ENCODE measurements at places on chromosomes 3 and 15. TPM values are rescaled to one million over a fixed set of nuclear protein-coding genes. Genes with fewer than 3 reads are reported as not detected.

GRCh38 chr15:73231661-73232419 lies 136.9 kb downstream of the HCN4 start:
- peak overlapping the region; percentile 46 for H3K27ac ChIP-seq
- H3K4me1 ChIP-seq: peaks cover 26% of the 10 kb centered on the region
- no peaks in the 10 kb centered on the region for H3K27me3 ChIP-seq
- no peak overlapping the region for H3K4me3 ChIP-seq

DNA sequence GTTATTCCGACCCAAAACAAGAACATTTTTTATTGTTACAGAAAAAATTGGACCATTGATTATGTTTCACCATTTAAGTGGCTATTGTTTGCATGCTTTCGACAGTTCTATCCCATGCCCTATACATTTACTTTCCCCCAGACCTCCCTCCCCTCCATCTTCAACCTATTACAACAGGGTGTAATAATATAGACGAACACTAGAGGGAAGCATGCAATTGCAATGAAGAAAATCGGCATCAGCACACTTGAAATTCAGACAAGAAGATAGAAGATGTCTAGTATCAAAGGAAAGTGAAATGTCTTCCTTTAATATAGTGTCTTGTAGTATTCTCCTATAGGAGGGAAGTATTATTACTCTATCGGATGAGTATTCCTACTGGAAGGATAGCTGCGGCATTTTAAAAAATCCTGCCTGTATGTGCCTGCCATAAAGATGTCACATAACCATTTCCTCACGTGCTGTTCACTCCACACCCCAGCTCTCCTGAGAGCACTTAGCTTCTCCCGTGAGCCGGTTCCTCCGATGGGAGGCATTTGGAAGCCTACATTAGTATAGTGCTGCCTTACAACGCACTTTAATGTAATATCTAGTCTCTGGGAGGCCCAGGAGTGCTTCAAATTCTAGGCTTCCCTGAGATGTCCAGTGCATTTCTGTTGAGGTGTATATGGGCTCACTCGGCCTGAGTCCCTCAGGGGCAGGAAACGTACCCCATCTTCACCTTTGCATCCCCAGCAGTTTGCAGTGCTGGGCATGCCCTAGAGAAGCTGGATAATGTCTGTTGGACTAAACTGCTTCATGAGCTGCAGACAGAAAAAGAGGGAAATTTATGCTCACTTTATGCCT lies 17.8 kb upstream of the ERICH6 start:
- H3K4me1 ChIP-seq: no peaks in the 10 kb centered on the region
- no peaks in the 10 kb centered on the region for H3K27me3 ChIP-seq
- no peak for DNase-seq

DNA sequence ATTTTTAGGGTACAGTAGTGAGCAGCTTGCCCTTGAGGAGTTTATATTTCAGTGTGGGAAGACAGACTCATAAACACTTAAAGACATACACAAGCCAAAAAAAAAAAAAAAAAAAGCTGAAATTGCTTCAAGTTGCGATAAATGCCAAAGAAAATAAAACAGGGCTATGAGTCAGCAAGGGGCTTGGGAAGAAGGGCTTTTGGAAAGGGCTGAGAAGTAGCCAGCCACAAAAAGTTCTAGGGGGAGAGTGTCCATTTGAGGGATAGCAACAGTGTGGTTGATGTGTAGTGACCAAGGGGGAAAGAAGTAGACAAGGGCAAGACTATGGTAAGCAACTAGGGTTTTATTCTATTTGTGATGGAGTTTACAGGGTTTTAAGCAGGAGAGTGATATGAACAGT lies 185.5 kb downstream of the ADAMTS9 start:
- peaks cover 11% of the 10 kb centered on the region for H3K27me3 ChIP-seq
- no peaks in the 10 kb centered on the region for H3K36me3 ChIP-seq
- no peak overlapping the region for H3K27ac ChIP-seq
- DNase-seq: no peak
- peaks cover 18% of the 10 kb centered on the region for H3K4me1 ChIP-seq
- H3K4me3 ChIP-seq: no peak overlapping the region

GRCh38 chr15:82103468-82103867 lies 57.6 kb upstream of the MEX3B start:
- H3K27me3 ChIP-seq: peaks cover 5% of the 10 kb centered on the region
- H3K4me1 ChIP-seq: peaks cover 28% of the 10 kb centered on the region
- no peaks in the 10 kb centered on the region for H3K36me3 ChIP-seq
- H3K27ac ChIP-seq: no peak overlapping the region

GRCh38 chr3:1135194-1135593 lies 42.4 kb downstream of the CNTN6 start:
- H3K4me3 ChIP-seq: no peak overlapping the region
- peaks cover 70% of the 10 kb centered on the region for H3K36me3 ChIP-seq

DNA sequence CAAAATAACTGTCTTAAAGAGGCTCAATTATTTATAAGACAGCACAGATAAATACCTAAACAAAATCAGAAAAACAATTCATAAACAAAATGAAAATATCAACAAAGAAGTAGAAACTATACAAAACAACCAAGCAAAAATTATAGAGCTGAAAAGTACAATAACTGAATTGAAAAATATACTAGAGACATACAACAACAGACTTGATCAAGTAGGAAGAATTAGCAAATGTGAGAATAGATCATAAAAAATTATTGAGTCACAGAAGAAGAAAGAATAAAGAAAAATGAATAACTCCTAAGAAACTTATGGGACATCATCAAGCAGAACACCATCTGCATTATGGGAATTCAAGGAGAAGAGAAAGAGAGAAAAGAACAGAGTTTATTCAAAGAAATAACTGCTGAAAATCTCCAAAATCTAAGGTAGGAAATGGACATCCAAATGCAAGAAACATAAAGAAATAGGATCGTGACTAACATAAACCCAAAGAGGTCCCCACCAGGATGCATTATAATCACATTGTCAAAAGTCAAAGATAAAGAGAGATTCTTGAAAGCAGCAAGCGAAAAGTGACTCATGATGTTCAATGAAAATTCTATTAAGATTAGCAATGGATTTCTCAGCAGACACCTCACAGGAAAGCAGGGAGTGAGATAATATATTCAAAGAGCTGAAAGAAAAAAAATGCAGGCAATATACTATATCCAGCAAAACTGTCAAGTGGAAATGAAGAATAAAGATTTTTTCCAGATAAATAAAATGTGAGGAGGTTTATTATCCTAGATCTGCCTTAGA lies 85.9 kb downstream of the DCLK3 start:
- no peak overlapping the region for H3K4me3 ChIP-seq
- peaks cover 8% of the 10 kb centered on the region for H3K4me1 ChIP-seq
- no peak for DNase-seq
- H3K27ac ChIP-seq: no peak overlapping the region
- H3K27me3 ChIP-seq: no peaks in the 10 kb centered on the region

- H3K4me3 ChIP-seq: no peak overlapping the region
- no peaks in the 10 kb centered on the region for H3K27me3 ChIP-seq
- H3K4me1 ChIP-seq: peaks cover 10% of the 10 kb centered on the region
- H3K36me3 ChIP-seq: no peaks in the 10 kb centered on the region
These were observed 209.8 kb upstream of the RBMS3 start for GRCh38 chr3:29070959-29071634.

GRCh38 chr3:43170553-43170952 lies 64.7 kb upstream of the POMGNT2 start:
- peaks cover 4% of the 10 kb centered on the region for H3K27me3 ChIP-seq
- peaks cover 21% of the 10 kb centered on the region for H3K36me3 ChIP-seq
- no peak overlapping the region for H3K27ac ChIP-seq
- peaks cover 10% of the 10 kb centered on the region for H3K4me1 ChIP-seq
- no peak for DNase-seq
- no peak overlapping the region for H3K4me3 ChIP-seq

GRCh38 chr3:52537165-52537620 lies 788 bp downstream of the UQCC5 start:
- H3K36me3 ChIP-seq: peaks cover 19% of the 10 kb centered on the region
- peaks cover 48% of the 10 kb centered on the region for H3K4me1 ChIP-seq
- no peak for DNase-seq
- peak overlapping the region; percentile 98 for H3K4me3 ChIP-seq
- H3K27me3 ChIP-seq: no peaks in the 10 kb centered on the region

GRCh38 chr15:29308299-29308698 lies 38.7 kb upstream of the NSMCE3 start:
- no peak for DNase-seq
- no peak overlapping the region for H3K4me3 ChIP-seq
- H3K27me3 ChIP-seq: no peaks in the 10 kb centered on the region
- H3K4me1 ChIP-seq: no peaks in the 10 kb centered on the region
- H3K36me3 ChIP-seq: no peaks in the 10 kb centered on the region

DNA sequence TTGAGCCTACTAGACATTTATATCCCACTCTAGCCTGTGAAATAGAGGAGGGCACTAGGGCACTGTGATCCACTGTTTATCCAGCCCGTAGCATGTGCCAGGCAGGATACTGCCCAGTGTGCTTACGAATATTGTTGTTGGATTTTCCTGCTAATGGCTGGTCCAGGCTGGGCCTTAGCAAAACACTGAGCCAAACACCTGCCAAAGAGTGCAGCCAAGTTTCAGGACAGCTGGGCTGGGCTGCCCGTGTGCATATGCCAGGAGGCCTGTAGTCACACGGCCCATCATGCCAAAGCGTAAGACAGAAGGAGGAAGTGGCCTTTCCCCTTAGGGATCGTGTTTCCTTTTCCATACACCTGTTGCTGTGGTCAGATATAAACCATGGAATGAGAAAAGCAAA lies 54.5 kb upstream of the ABHD10 start:
- no peak overlapping the region for H3K27ac ChIP-seq
- peaks cover 17% of the 10 kb centered on the region for H3K27me3 ChIP-seq
- H3K4me3 ChIP-seq: no peak overlapping the region
- H3K36me3 ChIP-seq: peaks cover 35% of the 10 kb centered on the region
- no peak for DNase-seq

DNA sequence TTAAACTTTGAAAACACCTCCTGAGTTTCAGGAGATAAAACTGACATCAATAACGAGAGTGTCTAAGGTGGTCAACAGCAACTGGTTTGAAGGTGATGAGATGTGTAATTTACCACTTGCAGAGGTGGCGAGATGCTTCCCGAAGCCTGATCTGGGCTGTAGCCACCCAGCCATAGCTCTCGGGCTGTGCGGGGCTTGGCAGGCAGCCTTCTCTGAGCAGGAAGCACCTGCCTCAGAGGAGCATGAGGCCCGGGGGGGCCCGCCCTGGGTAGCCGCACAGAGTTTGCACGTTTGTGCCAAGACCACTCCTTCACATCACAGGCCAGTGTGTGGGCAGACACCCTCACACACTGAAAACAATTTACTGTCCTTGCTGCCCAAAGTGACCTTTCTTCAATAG lies 220.3 kb downstream of the CACNA2D3 start:
- H3K27me3 ChIP-seq: no peaks in the 10 kb centered on the region
- no peak overlapping the region for H3K4me3 ChIP-seq
- no peak for DNase-seq
- H3K36me3 ChIP-seq: no peaks in the 10 kb centered on the region
- H3K27ac ChIP-seq: no peak overlapping the region

DNA sequence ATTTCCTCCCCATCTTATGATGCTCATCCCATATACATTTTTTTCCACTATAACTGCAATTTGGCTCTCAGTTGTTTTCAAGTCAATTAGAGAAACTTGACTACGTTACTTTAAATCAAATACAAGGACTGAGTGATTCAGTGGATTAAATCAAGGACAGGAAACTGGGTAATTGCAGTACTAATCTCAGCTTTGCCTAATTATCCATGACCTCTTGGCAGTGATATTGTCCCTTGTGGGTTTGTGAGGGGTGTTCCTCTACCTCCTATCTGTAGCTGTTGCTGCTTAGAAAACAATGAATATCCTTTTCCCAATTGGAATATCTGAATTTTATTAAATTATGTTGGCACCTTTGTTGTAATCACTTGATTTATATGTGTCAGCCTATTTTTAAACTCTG lies 79.4 kb downstream of the ZPLD1 start:
- H3K27me3 ChIP-seq: no peaks in the 10 kb centered on the region
- H3K4me3 ChIP-seq: no peak overlapping the region
- H3K4me1 ChIP-seq: peaks cover 8% of the 10 kb centered on the region
- DNase-seq: no peak
- no peaks in the 10 kb centered on the region for H3K36me3 ChIP-seq

DNA sequence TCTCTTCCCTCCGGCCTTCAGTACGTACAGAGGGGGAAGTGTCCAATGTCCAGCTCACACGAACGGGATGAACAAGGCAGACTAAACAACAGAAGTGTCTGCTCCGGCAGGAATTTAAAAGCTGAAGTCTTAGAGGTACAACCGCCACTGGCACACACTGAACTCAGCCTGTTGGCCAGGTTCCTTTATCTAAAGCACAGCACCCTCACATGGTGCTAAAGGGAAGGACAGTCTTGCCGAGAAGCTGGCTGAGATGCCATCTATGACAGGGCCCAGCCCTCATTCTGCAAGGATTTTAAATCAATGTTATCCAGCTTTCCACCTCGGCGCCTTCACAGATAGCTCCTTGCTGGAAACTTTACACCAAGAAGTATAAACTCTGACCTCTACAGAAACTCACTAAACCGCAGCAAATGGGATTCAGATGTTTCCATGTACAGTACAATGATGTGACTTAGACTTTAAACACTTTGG lies 2.8 kb downstream of the ADAMTS17 start:
- DNase-seq: peak; percentile 61
- no peak overlapping the region for H3K27ac ChIP-seq
- H3K36me3 ChIP-seq: no peaks in the 10 kb centered on the region
- peaks cover 45% of the 10 kb centered on the region for H3K27me3 ChIP-seq
- peaks cover 35% of the 10 kb centered on the region for H3K4me1 ChIP-seq

DNA sequence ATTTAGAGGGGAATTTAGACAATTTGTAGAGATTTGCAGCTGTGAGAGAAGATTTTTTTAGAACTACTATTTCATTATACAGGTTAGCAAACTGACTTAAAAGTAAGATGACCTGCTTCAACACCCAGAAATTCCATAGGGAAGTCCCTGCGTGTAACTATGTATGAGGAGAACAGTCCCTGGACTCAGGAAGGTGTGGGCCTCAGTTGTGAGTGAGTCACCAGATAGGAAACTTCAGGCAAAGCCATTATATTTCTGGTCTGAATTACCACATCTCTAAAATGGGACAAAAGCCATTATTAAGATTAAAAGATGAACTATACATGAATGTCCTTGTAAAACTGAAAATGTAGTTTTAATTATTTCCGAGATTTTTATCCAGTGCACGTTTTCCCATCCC lies 488.3 kb upstream of the GOLIM4 start:
- H3K4me1 ChIP-seq: peaks cover 42% of the 10 kb centered on the region
- H3K27ac ChIP-seq: no peak overlapping the region

- H3K27ac ChIP-seq: no peak overlapping the region
- H3K4me3 ChIP-seq: no peak overlapping the region
- H3K4me1 ChIP-seq: no peaks in the 10 kb centered on the region
These were observed 196.7 kb upstream of the ADAMTS9 start for GRCh38 chr3:64884536-64884935.

DNA sequence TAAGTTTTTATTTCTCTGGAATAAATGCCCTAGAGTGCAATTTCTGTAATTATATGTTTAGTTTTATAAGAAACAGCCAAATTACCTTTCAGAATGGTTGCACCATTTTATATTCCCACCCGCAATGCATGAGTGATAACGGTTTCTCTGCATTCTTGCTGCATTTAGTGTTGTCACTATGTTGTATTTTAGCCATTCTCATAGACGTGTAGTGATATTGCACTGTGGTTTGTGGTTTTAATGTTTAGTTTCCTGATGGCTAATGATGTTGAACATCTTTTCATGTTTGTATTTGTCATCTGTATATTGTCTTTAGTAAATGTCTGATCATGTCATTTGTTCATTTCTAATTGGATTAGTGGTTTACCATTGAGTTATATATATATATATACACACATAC lies 73.0 kb upstream of the GOLIM4 start:
- H3K4me1 ChIP-seq: peaks cover 7% of the 10 kb centered on the region
- no peak overlapping the region for H3K27ac ChIP-seq
- H3K36me3 ChIP-seq: no peaks in the 10 kb centered on the region
- DNase-seq: no peak
- H3K27me3 ChIP-seq: no peaks in the 10 kb centered on the region
- no peak overlapping the region for H3K4me3 ChIP-seq

Gene TRIM71
- total RNA-seq: 238 TPM

Gene P2RY13
- total RNA-seq: not detected

Gene WDR93
- not detected for total RNA-seq

Gene THAP10
- 3.4 TPM for total RNA-seq

Gene PRKAR2A
- total RNA-seq: 45.1 TPM

Gene TGM4
- total RNA-seq: not detected
